Brain (organoid and tissue), 16 donors: ENCODE measurements at places on chromosomes 1 and 21.

DNA sequence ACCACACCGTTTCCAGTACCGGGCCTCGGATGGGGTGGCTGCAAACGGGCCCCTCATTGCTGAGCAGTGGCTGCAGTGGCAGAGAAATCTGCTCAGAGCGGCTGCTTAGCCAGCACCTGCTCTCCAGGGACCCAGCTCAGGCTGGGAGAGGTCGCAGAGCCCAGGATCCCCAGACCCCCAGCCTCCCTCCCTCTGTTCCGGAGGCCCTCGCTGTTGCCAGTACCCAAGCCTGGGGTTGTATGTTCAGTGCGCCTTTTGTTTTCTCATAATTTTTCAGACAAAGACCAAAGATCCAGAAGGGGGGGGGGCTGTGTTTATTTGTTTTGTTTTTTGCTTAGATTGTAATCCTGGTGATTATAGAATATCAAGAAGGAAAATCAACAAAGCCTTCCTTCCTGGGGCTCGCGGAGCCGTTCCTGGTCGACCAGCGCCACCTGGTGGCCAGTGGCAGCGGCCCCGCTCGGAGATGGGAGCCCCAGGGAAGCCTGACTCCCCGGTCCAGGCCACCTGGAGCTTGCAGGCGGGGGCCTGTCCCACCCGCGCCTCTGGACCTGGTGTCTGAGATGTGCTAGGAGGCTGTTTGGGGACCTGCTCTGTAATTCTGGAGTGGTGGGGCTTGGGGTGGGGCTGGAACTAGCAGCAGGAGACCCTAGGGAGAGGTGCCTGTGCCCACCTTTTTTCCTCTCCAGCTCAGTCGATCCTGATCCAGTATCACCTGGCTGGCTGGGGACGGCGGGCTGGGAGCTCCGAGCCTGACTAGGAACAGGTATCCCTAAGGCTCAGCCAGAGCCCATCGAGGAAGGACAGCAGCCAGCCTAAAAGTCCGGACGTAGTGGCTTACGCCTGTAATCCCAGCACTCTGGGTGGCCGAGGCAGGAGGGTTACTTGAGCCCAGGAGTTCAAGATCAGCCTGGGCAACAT is 123.9 kb upstream of the VAMP3 start:
- DNase-seq, result peak; percentile 86

- DNase-seq, result peak; percentile 91
These were observed 12.2 kb downstream of the CITED4 start for GRCh38 chr1:40849801-40850592.

- DNase-seq, result no peak
These were observed 290.6 kb downstream of the NPHP4 start for GRCh38 chr1:5701642-5702041.

DNA sequence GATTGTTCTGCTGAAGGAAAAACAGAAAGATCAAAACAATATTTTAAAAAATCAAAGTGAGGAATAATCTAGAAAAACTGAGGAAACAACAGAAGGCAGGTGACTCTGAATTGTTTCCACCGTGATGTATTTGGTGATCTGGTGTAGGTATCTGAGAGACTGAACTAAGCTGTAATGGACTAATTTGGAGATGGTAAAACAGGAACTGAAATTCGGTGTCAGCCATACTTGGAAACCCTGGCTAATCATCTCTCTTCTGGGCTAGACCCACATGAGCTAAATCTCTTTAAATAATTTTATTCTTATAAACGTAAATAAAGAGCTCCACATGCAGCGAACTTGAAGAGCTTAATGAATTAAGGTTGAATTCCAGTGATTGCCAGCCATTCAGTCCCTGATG is 1226.1 kb downstream of the NCAM2 start:
- no peak for DNase-seq

DNA sequence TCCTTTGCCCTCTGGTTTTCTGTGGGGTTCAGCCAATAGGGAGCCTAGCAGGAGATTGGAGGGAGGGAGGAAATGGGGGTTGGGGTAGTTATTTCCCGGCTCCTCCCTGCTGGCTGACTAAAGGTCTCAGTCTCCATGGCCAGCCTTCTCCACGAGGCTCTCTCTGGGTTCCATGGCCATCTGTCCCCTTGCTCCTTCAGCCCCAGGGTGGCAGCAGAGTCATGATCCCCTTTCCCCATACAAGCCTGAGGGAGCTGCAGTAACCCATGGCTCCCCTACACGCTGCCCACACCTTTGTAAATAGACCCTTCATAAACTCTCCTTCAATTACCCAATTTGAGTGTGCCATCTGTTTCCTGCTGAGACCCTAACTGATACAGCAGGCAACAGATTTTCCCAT is 176.1 kb upstream of the CSF3R start:
- no peak for DNase-seq

GRCh38 chr1:228226956-228227791 is 19.3 kb downstream of the OBSCN start:
- no peak for DNase-seq

GRCh38 chr1:207321790-207322645 is 540 bp downstream of the CD55 start:
- DNase-seq, result peak; percentile 38

DNA sequence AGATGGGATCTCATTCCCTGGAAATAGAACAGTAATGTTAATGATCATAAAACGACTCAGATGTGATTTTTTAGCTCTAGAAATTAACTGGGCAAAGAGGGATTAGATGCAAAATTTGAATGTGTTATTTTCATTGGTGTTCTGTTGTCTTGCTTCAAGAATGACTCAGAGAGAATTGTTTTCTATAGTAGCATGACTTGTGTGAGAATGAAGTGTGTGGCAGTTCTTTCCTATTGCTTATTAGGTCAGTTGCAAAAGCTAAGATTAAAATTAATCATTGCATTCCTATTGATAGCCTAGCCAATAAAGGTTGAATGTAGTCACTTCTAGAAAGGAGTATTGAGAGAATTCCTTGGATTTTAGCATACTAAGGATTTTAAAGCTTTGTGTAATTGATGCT is 22.9 kb downstream of the SPEN start:
- no peak for DNase-seq

DNA sequence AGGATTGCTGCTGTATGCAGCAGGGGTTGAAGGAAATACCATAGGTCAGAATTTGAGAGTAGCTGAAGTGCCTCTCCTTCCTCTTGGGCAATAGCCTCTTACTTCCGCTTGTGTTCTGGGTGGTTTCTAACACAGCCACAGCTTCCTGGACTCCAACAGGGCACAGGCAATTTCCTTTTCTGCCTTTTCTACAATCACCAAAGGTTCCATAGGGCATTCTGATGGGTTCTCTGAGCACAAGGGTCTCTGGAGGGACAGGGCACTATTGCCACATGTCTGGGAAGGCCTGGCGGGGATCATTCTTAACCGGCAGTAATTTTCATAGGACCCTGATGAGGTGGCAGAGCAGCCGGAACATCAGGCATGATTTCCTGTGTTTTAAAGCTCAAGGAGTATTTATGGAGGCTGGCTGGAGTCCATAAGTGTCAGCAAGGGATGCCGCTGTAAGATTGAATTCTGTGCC is 5.5 kb upstream of the AGTRAP start:
- no peak for DNase-seq

GRCh38 chr1:86616433-86616832 is 69.6 kb downstream of the CLCA4 start:
- DNase-seq, result no peak

DNA sequence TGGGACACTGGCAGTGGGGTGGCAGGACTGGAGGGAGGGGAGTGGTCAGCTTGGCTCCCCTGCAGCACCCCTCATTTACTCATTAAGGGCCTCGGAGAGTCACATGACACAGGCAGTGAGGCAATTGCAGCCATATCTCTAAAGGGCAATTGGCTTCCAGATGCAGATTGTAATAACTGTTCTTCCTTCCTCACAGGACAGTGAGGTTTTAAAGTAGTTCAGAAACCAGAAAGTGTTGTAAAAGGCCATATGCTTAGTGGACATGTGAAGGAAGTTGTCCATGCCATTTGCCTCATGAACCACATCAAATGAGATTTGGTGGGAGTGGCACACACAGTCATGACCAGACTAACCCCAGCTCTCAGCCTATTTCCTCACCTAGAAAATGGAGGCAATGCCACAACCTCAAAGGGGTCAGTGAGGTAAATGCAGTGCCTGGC is 11.1 kb downstream of the MTX1 start:
- peak; percentile 84 for DNase-seq

- DNase-seq, result no peak
These were observed 27.3 kb upstream of the WASF2 start for GRCh38 chr1:27517301-27517700.

DNA sequence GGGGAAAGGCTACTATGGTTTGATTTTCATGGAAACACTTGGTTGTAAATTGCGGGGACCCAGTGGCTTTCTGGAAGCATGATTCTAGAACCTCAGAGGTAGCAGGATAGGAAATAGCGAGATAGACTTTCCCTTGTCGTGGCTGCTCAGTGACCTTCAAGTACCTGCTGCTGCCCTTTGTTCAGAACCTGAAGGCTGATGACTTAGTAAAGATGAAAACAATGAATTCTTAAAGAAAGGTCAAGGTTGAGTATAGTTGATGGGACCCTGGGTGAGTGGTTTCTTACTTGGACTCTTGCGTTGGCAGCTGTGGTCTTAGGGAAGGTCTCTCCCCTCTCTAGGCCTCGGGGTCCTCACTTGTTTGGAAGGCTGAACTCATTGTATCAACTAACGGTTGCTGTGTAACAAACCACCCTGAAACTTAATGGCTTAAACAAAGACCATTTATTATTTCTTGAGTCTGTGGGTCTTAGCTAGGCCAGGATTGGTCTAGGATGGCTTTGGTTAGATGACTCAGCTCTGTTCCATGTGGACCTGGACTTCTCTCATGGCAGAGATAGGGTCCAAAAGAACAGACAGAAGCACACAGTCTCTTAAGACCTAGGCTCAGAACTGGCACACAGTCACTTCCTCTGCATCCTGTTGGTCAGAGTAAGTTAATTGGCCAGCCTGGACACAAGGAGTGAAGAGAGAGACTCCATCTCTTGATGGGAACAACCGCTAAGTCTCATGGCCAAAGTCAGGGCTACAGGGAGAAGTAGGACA is 89.2 kb upstream of the SELENON start:
- DNase-seq, result no peak

DNA sequence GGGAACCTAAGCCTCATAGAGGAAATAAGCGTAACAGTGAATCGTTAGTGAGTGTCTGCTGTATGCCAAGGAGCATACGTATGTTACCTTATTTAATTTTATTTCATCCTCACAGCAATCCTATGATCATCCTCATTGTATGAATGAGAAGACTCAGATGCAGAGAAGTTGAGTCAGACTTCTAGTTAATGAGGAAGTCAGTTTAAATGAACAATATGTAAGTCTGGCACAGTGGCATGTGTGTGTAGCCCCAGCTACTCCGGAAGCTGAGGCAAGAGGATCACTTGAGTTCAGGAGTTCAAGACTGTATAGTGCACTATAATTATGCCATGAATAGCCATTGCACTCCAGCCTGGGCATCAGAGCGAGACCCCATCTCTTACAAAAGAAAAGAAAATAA is 148.0 kb downstream of the ZZZ3 start:
- no peak for DNase-seq

DNA sequence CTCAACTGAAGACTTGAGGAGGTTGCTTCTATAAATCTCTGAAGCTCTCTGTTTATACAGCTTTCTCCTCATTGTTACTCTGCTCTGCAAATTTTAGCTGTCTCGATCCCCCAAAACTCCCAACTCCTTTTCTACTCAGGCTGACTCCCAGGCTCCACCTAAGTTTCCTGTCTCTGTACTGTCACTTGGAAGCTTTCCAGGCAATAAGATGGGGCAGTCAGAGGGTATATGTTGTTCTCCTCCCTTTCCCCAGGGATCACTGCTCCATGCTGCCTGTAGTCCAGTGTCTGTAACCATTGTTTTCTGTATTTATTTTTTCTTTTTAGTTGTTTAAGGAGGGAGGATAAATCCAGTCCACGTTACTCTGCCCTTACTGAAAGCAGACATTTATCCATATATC is 13.4 kb downstream of the TSNAX start:
- DNase-seq, result no peak

GRCh38 chr1:60670302-60670701 is 412.1 kb upstream of the NFIA start:
- DNase-seq, result peak; percentile 13

- no peak for DNase-seq
These were observed 33.2 kb downstream of the WNT3A start for GRCh38 chr1:228039986-228040385.

- DNase-seq, result peak; percentile 19
These were observed 19.5 kb upstream of the NCMAP start for GRCh38 chr1:24536391-24536840.

DNA sequence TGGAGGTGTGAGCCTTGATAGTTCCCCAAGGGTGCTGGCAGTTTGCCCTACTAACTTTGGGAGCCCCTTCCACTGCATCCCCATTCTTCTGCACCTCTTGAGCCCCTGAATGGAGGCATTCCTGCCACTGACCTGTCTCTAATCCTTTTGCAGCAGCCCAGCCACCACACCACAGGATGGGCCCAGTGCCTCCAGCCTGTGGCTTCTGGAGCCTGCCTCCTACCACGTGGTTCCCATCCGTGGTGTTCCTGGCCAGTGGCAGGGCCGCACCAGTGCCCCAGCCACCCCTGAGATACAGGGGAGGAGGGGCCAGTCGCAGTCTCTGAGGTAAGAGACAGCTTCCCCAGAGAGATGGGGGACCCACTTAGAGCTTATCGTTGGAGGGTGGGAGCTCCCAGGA is 14.4 kb downstream of the INAVA start:
- no peak for DNase-seq

- DNase-seq, result no peak
These were observed 71.7 kb downstream of the RPS27 start for GRCh38 chr1:154062309-154062708.

- DNase-seq, result no peak
These were observed 1171.2 kb downstream of the PLA2G4A start for GRCh38 chr1:187999973-188000372.

DNA sequence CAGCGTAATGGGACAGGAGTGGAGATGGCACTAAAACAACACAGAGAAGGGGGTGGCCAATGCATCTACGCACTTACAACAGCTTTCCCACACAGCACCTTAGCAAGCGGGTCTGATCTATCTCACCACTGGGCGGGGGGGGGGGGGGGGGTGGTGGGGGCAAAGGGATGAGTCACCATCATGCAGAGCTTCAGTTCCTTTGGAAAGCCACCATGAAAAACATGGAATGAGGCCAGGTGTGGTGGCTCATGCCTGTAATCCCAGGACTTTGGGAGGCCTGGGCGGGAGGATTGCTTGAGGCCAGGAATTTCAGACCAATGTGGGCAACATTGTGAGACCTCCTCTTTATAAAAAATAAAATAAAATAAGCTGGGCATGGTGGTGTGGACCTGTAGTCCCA is 47.2 kb downstream of the KLHDC7A start:
- DNase-seq, result no peak

DNA sequence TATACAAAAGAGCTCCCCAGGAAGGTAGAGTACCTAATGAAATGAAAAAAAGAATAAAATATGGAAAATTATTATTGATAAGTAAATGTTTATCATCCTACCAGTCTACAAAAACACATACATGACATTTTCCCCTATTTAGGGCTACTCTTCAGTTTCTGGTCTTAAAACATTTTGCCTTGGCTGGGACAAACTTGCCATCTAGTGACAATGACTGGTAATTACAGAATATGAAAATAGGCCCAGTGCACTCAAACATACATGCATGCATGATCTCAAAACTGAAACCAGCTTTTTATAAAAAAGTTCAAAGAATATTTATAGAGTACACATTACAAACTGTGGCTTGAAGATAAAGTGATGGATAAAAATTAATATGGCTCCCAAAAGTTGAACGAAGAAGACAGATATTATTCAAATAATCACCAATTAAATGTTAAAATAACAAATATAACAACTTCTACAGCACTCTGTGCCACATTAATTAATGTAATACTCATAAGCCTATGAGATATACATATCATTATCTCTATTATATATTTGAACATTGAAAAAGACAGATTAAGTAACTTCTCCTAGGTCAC is 10.5 kb upstream of the RNPC3 start:
- DNase-seq, result peak; percentile 89

- peak; percentile 83 for DNase-seq
These were observed 351.3 kb upstream of the RUNX1 start for GRCh38 chr21:35400233-35400939.
